ENCODE measurements at places on chromosomes 3 and 15.

DNA sequence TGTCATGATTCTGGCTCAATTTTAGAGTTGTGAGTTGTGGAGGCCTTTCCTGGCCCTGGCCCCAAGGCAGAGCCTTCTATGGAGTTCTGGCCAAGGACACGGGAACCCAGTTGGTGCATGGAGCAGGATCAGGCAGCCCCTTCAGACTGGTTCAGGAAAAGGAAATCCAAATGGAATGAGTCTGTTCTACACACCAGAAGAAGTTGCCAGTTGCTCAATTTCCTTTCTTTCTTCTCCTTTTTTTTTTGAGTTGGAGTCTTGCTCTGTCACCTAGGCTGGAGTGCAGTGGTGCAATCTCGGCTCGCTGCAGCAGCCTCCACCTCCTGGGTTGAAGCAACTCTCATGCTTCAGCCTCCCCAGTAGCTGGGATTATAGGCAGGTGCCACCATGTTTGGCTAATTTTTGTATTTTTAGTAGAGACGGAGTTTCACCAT, 28.9 kb upstream of the BHLHE40 start:
- DNase-seq, result no peak

- DNase-seq, result no peak
These were observed 6.6 kb upstream of the CCR8 start for GRCh38 chr3:39322936-39323335.

DNA sequence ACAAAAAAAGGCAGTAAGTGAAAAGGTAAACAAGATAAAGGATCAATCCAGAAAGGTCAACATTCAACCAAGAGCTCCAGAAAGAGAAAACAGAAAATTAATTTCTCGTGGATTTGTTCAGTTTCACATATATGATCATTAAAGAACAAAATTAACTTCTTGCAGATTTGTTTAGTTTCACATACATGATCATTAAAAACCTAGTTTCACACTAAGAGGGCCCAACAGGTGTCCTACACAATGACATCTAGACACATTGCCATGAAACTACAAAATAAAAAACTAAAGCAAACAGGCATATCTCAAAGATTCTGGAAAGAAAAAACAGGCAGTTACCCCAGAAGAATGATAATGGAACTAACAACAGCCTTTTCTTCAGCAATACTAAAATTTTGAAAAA, 22.1 kb downstream of the PHC3 start:
- DNase-seq, result no peak

DNA sequence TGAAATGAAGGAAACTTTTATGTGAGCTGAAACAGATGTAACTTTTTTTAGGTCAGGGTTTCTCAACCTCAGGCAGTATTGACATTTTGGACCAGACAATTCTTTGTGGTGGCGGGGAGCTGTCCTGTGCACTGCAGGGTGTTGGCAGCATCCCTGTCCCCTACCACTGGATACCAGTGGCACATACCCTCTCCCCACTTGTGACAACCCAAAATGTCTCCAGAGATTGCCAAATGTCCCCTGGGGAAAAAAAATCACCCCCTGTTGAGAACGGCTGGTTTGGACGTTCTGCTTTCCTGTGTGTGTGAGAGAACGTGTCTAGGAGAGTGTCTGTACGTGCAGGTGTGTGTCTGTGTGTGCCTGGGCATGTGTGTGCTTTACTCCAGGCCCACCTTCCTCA, 30.7 kb upstream of the GRIP2 start:
- no peak for DNase-seq

GRCh38 chr3:50520849-50521248, 17.4 kb upstream of the CACNA2D2 start:
- DNase-seq, result no peak

DNA sequence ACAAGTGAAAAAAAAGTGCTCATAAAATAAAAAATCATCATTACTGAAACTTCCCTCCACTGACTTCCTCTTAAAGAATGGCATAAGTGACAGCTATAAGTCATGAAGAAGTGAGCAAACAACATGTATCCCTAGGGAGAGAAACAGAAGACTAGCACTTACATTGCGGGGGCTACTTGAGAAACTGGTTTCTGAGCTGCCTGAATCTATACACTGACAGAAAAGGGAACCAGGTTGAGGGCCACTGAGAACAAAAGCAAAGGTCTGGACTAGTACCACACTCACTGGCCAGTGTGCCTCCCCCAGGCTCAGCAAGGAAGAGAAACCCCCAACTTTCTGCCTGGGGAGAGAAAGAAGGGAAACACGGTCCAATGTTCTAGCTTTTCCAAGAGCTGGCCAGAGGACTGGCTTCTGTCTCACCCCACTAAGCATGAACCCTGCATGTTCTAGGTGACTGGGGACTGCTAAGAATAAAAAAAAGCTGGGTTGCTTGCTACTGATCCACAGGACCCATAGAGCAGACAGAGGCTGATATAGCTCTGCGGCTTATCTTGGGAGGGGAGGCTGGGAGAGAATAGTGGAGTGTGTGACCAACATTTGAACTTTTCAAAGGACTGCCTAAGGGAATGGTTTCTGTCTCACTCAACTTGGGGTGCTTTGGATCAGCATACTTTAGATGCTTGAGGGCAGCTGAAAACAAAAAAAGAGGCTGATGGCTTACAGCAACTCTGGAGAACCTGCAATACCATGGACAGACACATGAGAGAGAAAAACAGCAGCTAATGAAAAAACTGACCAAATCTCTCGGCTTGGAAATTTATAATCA, 8.1 kb downstream of the RAD18 start:
- no peak for DNase-seq

- no peak for DNase-seq
These were observed 141.8 kb downstream of the EEFSEC start for GRCh38 chr3:128294999-128295468.

GRCh38 chr3:126170073-126170777, 10.2 kb downstream of the ALDH1L1 start:
- no peak for DNase-seq

- no peak for DNase-seq
These were observed 21.6 kb downstream of the RPL22L1 start for GRCh38 chr3:170848292-170848917.

DNA sequence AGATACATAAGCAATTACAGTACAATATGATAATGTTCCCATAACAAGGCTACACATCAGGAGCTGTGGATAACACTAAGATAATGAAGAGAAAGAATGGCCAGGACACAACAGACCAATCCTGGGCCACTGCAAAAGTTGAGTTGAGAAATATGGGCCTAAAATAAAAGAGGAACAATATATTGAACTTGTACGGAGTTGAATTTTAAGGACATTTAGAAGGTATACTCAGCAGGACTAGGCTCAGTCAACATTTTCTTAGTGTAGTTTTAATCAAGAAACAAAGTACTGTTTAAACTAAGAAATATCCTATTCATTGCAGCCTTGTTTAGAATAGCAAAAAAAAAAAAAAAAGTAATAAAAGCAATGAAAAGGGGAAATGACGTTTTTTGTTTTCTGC, 24.3 kb downstream of the HERC1 start:
- DNase-seq, result no peak

DNA sequence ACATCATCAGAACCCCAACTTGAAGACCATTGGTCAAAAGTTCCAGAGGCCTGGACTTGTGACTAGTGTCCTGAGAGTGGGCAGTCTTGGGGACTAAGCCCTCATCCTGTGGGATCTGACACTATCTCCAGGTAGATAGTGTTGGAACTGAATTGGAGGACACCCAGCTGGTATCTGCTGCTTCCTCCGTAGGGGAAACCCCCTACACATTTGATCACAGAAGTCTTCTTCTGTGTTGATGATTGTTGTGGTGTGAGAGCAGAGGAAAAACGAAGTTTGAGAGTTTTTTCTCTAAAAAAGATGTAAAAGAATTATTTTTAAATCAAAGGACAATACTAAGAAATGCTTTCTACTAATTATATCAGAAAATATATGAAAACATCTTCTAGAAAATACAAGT, 6.9 kb downstream of the NSMCE3 start:
- no peak for DNase-seq

- DNase-seq, result no peak
These were observed 655.5 kb downstream of the GBE1 start for GRCh38 chr3:81105789-81106488.

DNA sequence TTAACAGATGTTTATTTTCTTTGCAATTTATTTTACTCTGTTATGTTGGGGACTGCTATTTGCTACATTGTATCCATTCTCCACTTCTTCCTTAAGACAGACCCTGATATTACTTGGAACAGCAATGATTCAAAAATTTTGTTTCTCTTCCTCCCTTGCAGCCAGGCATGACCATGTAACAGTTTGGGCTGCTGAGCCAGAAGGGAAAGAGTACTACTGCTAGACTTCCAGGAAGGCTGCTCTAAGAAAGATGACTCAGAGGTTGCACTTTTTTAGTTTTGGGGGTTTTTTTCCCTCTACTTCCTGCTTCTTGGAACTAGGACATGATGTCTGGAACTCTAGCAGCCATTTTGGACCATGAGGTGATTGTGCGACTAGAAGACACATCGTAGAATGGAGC, 10.3 kb downstream of the PRR20G start:
- DNase-seq, result no peak

GRCh38 chr3:47643092-47643491, 64.4 kb upstream of the CSPG5 start:
- no peak for DNase-seq

DNA sequence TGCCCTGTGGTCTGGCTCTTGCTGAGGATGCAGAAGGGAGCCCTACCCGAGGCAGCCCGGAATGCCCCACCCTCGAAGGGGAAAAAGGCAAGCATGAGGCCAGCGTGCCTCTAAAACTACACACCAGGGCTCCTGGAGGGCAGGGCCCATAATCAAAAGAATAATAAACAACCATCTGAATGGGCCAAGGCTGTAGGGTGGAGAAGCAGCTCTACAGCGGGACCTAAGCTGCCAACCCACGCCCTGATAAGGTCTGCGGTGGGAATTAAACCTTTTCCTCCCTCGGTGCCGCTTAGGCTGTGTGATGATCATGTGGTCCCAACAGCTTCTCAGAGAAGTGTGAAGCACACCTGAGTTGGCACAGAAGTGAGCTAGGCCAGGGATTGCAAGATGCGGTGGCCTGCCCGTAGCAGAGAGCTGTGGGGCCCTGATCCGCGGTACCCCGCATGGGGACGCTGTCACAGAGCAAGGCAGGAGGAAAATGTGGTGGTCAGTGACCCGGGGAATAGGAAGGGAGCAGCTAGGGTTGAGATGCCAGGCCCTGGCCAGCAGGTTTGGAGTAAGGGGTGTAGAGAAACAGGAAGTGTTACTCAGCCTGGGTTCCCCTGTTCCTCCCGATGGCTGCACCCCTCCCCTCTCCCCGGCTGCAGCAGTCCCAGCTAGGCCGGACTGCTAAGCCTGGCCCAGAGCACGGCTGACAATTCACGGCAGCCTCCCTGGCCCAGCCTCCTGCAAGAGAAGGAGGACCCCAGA, 1.1 kb upstream of the C15orf62 start:
- no peak for DNase-seq

GRCh38 chr3:140203510-140203909, 268.5 kb downstream of the CLSTN2 start:
- DNase-seq, result no peak

DNA sequence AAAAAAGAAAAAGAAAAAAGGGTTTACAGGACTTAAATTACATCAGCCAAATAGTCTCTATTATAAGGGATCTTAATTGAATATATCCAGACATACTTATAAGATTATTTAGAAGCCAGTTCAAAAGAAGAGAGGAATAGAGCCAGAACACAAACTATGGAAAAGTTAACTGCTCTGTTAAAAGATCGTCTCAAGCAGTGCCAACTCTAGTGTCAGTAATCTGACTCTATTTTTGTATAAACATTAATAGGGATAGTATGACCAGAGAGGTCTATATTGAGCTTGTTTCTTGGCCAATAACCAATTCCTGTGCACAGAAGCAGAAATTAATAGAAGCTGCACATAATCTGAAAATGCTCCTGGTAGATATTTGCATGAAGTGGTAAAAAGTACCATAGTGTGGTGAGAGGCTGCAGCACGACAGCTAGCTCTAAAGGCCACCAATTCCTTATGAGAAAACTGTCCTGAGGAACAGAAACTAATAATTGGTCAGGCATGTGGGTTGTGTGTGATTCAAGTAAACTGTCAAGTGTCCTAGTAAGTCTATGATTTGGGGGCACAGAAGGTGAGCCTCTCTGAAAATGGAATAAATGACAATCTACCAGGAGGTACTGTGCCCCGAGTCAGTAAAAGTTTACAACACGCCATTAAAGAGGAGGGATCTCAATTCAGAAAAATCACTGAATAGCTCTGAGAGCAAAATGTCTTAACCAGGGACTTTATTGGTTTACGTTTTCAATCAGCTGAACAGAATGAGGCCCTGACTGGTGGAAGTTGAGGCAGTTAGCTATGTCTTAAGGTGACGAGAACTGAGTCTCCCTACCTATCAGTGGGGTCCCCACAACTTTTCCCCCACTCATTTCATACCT, 51.5 kb upstream of the NANOGP8 start:
- no peak for DNase-seq

- no peak for DNase-seq
These were observed 77.8 kb upstream of the NMNAT3 start for GRCh38 chr3:139755551-139755950.

DNA sequence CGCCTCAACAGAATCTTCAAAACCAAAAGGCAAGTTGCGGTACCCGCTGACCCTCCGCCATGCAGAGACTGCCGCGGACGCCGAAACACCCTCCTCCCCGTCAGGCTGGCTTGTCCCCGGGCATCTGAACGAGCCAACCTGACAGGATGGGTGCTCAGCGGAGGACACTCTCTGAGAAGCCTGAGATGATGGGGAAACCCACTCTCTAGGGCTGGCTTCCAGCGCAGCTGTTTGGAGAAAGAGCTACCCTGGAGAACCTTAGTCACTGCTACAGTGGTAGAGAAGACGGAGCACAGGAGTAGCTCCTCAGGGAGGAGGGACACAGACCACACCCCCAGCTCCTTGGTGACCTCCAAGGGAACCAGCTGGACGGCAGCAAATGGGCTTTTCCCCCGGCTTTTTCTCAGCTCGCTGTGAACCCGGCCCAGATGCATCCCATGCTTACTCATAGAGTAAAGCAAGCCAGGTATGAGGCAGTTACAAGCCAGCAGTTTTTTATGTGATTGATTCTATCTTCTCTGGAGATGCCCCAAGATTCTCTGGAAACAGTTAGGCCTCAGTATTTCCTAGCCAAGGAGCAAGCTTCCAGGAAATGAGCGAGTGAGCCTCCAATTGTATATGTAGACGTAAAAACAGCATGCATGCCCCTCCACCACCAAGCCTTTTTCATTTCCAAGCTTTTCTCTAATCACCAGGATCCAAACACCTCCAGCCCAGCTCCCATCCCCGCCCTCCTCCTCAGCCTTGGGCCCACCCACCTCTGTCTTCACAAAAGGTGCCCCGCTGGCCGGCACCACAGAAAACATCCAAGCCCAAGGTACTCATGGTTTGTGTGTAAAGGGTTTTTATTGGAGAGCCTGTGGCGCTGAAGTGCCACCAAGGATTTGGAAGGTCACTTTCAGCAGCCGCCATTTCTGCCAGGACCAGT, 38.7 kb downstream of the FAM174B start:
- DNase-seq, result no peak

- no peak for DNase-seq
These were observed 65.3 kb downstream of the FAIM start for GRCh38 chr3:138673641-138674530.

- DNase-seq, result no peak
These were observed 47.6 kb downstream of the RHCG start for GRCh38 chr15:89448825-89449224.

GRCh38 chr3:47306022-47306421, 23.3 kb downstream of the KLHL18 start:
- DNase-seq, result no peak

- no peak for DNase-seq
These were observed 2.3 kb downstream of the LYZL4 start for GRCh38 chr3:42408156-42408555.

Measured in keratinocyte (primary cell).